Stimulated activated naive CD8-positive, alpha-beta T cell treated with anti-CD3 and anti-CD28 coated beads, Interleukin-15, Interleukin-2, amounts not matched to agents 100 U/mL and 50 U/mL, for 24 hours (primary cell): ENCODE measurements at places on chromosomes 6 and 20.

DNA sequence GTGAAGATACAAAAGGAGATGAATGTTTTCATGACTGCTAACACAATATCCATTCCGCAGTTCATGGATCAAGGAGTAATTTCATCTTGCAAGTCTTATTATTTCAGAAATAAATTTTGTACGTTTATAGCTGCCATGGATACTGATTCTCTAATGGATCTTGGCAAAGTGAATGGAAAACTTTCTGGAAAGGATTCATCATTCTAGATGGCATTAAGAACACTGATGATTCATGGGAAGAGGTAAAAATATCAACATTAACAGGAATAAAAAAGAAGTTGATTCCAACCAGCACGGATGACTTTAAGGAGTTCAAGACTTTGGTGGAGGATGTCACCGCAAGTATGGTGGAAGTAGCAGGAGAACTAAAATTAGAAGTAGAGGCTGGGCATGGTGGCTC, 2.8 kb downstream of the HUS1B start:
- DNase-seq, result no peak

- DNase-seq, result peak; percentile 49
Measured at GRCh38 chr6:79713701-79714322, 82.7 kb downstream of the SH3BGRL2 start.

DNA sequence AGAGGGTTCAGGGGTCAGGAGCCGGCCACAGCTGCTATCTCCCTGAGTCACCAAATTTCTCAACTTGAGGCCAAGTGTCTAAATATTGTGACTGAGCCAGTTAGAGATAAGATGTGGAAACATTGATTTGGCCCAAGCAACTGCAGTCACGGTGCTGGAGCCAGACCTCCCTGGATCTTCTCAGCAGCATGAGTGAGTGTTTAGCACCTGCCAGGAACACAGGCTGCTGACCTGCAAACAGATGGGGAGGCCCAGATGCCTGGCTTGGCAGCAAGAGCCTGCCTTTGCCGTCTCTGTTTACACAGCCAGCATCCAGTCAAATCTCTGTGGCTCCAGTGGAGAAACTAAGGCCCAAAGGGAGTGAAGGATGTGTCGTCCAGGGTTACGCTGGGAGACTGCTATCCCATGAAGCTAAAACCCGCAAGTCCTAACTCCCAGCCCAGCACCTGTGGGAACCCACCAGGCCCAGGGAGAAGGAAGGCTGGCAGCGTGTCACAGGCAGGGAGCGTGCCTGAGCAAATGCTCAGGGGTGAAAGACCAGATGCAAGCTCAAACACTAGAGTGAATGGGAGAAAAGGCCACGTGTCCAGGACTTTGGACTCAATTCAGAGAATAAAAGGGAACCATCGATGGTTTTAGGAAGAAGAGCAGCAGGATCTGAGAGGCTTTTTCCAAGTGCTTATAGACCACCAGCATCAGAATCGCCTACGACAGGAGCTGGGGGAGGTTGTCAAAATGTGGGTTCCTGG, 15.9 kb upstream of the PTGIS start:
- no peak for DNase-seq

GRCh38 chr6:11921751-11922150, 90.4 kb upstream of the HIVEP1 start:
- no peak for DNase-seq

- no peak for DNase-seq
Measured at GRCh38 chr6:127484212-127484863, 25.1 kb upstream of the KIAA0408 start.

DNA sequence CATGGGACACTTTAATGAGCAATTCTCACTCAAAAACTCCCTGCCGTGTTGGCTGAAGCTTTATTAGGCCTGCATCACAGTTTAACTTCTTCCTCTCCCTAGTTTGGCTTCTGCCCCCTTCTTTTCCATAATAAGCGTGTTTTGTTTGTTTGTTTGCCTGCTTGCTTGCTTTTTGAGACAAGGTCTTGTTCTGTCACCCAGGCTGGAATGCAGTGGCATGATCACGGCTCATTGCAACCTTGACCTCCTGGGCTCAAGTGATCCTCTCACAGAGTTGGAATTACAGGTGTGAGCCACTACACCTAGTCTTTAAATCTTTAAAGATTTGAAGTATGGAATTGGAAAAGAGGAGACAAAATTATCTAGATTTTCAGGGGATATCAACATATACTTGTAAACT, 25.4 kb upstream of the DNAAF9 start:
- DNase-seq, result no peak

DNA sequence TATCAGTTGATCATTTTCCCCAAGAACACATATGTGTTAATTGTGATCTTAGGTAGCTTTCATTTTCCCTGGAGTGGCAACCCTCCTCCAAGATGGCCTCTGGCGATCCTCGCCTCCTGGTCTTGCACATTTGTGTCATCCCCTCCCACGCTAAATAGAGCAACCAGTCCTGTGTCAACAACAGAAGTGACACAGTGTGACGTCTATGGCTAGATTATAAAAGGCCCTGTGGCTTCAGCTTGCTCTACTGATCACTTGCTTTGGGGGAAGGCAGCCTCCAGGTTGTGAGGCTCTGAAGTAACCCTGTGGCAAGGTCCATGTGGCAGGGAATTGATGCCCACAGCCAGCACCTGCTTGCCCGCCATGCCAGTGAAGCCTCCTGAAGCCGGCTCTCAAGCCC, 30.6 kb upstream of the PPP1R14C start:
- DNase-seq, result no peak

GRCh38 chr20:49785852-49786175, 26.8 kb upstream of the SLC9A8 start:
- no peak for DNase-seq

GRCh38 chr20:7540018-7540417, 400.2 kb downstream of the HAO1 start:
- no peak for DNase-seq

DNA sequence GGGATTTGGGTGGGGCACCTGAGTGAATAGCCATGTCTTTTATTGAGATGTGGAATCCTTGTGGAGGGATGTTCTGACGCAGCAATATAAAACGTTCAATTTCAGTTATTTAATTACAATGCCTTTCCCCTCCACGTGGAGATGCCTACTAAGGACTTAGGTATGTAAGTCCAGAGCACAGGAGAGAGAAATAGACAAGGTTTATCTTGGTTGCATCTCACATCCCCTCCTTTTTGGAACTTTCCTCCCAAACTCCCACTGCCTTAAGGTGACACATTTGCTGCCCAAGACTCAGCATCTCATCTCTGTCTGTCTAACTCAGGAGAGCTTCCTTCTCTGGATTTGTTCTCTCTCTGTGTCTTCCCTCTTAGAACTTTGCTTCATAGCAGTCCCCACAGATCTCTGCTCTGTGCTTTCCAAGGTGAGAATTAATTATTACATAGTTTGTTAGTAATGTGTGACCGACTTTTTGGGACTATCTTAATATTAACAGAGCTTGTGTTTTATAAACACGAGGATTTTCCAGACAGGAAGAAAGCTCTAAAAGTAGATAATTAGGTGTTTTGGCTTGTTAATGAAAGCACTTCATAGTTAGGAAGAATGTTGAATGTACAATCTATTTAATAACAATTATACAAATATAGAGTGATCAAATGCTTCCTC, 52.6 kb downstream of the COL19A1 start:
- DNase-seq, result no peak

DNA sequence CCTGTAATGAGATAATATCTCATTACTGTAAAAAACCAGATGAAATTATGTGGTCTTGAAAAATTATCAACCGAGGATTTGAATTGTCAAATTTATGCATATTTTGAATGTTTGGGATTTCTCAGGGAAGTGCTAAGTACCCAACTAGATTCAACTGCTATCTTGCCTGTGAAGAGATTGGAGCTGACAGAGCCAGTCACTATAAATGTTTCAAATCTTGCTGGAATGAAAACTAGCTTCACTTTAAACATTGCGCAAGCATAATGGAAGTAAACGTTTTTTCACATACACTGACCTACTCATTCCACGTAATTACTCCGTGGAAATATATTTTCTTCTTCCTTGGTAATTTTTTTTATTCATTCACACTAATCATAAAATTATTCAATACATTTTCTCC, 46.7 kb downstream of the TMEM170B start:
- no peak for DNase-seq

DNA sequence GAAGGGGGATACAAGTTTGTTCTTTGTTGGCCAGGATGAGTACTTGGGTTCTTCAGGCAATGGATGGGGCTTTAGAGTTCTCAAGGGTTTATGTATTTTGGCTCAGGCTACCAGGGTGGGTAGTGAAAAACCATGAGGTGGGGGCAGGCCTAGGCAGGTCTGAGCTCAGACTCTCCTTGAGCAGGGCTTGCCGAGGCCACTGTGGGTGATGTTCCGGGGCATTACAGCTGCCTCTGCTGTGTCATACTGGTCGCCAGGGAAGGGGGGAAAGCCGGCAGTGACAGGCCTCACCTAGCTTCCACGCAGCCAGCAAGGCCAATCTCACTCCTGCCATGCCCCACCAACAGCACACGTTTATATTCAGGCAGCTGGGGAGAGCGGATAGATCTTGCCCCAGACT, 79.6 kb downstream of the BCKDHB start:
- no peak for DNase-seq

DNA sequence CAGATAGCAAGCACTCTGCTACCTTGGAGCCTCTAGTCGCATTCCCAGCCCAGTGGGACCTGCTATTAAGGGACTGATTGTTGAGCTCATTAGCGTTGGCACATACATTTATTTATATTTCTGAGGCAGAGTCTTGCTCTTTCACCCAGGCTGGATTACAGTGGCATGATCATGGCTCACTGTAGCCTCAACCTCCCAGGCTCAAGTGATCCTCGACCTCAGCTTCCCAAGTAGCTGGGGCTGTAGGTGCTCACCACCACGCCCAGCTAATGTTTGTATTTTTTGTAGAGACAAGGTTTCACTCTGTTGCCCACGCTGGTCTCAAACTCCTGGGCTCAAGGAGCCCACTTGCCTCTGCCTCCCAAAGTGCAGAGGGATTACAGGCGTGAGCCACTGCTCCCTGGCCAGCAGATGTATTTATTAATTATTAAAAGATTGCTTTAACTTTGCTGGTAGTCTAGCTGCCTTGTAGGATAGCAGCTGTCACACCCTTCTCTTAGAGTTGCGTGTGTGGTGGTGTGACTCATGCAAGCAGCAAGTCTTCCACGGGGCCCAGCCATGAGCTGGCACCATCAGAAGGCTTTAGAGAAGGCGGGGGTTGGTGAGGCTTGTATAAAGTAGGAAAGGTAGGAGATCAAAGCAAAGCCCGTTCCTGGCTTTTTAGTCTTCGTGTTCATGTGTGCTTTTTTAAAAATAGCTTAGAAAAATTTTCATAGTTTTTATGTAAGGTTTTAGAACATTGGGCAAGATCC, 16.5 kb downstream of the ACTR5 start:
- DNase-seq, result peak; percentile 64

GRCh38 chr6:33813990-33814985, 10.5 kb upstream of the MLN start:
- no peak for DNase-seq

DNA sequence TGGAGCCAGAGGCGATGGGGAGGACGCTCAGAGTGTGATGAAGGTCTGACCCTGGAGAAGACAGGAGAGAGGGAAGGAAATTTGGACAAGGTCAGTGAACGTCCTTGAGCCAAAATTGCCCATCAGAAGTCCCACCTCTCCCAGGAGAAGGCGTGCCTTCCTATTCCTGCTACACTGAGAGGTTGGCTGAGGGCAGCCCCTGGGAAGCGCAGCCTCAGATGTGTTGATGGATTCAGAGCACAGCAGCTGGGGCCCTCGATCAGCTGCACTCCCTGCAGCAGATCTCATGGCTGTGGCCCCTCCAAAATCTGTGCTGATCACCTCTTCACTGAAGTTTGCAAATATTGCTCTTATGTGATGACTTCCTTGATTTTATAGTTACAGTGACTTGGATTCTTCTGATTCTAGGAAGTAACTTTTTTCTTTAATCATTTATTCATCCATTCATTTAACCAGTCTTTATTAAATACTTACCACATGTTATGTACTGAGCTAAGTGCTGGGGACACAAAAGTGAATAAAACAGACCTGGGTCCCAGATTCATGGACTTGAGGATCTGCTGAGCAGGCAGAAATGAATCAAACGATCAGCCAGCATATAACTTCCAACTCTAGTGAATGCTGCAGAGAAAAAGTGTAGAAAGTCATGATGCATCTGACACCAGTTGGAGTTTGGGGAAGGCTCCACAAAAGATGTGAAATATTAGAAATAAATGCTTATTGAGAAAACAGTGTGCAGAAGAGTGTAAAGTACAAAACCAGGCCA, 69.6 kb upstream of the ARMC2 start:
- DNase-seq, result no peak

GRCh38 chr6:143111443-143111842, 50.8 kb downstream of the AIG1 start:
- DNase-seq, result no peak

- no peak for DNase-seq
Measured at GRCh38 chr20:11267131-11267761, 593.4 kb upstream of the JAG1 start.

DNA sequence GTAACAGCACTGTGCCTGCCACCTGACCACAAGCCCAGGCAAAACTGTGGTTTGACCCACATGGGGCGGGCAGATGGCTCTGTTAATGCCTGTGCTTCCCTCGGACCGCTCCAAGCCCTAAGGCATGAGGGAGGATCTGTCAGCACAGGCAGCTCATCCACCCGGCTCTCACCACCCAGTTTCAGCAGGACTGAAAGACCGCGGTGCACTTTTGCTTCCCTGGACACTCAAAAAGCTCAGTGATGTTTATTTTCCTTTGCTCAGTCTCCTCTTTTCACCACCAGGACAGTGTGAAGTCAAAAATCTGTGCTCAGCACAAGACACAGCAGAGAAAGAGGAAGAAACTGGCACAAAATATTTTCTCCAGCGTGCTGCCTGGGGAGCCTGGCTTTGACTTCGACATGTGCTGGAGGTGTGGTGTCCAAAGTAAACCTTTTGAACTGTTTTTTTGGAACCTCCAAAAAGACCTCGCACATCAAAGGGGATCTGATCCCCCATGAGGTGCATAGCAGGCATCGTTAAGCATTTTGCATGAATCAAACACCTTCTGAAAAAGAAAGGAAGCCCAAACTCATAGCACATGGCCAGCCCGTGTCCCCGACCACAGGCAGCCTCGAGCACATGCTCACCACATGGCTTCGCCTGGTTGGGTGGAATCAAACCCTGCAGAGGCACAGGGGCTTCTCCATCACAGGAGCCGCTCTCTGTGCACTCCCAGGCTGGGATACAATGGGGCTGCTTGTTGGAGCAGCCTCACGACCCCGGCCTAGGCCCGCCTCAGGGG, 441.7 kb upstream of the JARID2 start:
- DNase-seq, result no peak

GRCh38 chr6:3884007-3884745, 35.0 kb downstream of the FAM50B start:
- no peak for DNase-seq

GRCh38 chr6:73801652-73802268, 105.8 kb downstream of the CD109 start:
- no peak for DNase-seq

DNA sequence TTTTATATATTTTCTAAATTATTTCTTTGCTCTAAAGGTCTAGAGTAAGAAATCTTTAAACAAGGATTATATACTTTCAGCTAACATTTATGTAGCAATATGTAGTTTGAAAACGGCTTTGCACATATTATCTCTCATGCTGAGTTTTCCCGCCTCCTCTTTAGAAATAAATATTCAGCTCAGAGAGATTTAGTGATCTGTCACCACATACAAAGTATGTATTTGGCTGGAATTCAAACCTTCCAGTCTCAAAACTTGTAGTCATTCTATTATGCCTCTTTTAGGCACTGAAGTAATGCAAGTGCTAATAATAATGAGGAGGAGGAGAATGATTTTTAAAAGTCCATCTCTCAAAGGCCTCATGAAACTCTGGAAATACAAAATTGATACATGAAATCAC, 525.0 kb downstream of the GRIK2 start:
- no peak for DNase-seq

- peak; percentile 47 for DNase-seq
Measured at GRCh38 chr6:16683641-16684194, 77.5 kb downstream of the ATXN1 start.
